ENCODE measurements at places on chromosomes 12 and 14. TPM values are rescaled to one million over a fixed set of nuclear protein-coding genes. Genes with fewer than 3 reads are reported as not detected.

INSM2 gene
- 0.05 TPM for total RNA-seq

INHBC gene
- total RNA-seq: not detected

C1QL4 gene
- total RNA-seq: 5.7 TPM

SPTSSA gene
- total RNA-seq: 26.3 TPM

GPD1 gene
- 0.17 TPM for total RNA-seq

Measured in A549 treated with GW870086 at 1 μM for 4 hours (cell line).